ENCODE measurements at places on chromosomes 5 and 9.

DNA sequence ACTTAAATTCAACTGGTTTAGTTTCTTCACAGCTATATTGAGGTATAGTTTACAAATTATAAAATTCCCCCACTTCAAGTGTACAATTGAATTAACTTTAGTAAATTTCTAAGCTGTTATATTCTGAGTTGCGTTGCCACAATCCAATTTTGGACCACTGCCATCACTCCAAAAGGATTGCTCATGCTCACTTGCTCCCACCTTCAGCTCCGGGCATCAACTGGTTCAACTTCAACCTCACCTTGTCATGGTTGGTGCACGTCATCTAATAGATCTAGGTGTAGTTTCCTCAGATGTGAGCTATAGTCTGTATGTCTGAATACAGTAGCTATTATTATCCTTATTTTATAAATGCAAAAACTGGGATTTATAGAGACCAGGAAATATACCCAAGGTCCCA is 942.5 kb upstream of the WWC1 start:
- no peak for DNase-seq

DNA sequence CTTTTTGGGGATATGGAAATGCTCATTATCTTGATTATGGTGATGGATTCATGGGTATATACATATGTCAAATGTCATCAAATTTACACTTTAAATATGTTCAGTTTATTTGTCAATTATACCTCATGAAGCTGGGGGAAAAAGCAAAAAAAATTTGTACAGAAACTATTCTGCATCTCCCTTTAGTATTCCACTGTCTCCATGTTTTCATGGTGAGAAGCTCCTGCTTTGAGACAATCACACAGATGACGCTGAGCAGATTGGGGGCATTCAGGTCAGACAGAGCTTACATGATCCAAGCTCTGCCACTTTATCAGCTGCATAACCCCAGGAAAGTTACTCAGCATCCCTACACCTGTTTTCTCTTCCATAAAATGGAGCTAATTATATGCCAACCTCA is 101.5 kb downstream of the PLPPR1 start:
- DNase-seq = no peak

DNA sequence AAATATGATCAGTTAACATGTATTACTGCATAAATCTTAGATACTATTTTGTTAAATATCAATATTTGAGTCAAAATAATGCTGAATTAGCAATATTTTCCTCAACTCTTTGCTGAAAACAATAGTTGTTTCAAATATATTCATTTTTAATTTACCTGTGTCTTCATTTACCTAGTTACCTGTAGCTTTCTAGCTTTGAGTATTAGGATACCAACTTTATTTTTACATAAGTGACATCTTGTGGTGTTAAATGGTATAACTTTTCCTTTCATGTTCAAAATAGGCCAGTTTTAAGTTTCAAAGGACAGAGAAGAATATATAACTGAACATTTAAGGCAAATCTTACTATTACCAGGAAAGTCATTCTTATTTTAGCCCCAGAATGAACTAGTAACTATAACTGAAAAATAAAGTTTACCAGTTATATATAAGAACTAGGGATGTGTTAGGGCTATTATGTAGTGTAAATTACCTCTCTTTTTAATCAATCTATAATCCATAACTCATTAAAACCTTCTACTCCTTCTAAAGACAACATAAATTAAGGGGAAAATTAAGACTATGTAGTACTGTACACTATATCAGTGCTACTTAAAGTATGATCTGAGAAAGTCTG is 25.3 kb downstream of the AP3B1 start:
- DNase-seq = peak; percentile 10

GRCh38 chr9:128921881-128922763 is 1.3 kb downstream of the PHYHD1 start:
- DNase-seq = no peak

DNA sequence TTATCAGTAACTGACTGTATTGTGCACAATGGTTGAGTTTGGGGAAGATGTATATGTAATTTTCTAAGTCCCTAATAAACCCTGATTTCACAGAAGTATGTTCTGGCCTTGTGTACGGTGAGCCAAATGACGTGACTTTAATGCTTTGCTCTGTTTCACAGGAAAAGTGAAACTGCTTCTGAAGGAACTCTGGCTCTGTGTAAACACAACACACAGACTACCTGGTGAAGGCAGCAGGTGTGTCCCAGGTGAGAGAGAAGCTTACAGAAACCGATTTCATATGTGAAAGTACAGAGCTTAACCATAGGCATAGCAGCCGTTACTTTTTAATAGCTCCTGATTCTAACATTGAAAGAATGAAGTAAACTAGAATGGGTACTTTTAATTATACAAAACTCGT is 31.9 kb downstream of the ICE1 start:
- DNase-seq = no peak

- DNase-seq = no peak
These were observed 232.9 kb upstream of the MVB12B start for GRCh38 chr9:126093771-126094170.

DNA sequence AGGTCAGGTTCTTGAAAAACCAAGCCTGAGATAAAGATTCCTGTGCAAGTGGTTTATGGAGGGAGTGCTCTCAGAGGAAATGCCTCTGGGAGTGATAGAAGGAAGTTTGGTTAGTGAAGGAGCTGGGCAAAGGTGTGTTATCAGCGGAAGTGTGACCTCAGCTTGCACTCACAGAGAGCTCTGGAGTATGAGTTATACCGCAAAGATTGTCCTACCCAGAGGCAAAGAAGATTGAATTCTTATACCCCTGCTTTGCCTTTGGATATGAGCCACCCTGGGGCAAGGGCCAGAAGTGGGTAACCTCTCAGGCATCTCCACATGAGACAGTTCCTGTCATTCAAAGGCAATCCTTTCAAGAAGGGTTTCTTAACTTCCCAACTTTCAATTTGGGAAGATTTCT is 145.6 kb downstream of the MUSK start:
- DNase-seq = peak; percentile 92

DNA sequence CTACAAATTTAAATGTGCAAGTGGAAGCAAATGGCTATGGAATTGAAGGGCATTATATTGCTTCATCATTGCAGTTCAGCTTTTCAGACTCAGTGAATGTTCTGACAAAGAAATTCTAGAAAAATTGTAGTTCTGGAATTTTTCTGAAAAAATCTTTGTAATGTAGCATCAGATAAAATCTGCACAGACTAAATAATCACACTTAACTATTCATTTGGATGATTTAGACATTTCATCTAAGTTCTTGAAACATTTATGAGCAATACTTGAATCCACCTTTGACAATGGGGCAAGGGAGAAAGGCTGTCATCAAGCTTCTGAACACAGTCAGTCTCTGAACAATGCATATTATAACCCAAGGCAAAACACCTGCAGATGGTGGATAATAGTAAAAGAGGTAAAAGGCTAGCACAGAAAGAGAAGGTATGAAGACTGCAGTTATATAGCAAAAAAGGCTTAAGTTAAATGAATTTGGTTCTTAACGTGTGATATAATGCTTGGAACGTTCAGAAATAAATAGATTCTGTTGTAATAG is 1352.0 kb upstream of the NUDT12 start:
- DNase-seq = no peak

DNA sequence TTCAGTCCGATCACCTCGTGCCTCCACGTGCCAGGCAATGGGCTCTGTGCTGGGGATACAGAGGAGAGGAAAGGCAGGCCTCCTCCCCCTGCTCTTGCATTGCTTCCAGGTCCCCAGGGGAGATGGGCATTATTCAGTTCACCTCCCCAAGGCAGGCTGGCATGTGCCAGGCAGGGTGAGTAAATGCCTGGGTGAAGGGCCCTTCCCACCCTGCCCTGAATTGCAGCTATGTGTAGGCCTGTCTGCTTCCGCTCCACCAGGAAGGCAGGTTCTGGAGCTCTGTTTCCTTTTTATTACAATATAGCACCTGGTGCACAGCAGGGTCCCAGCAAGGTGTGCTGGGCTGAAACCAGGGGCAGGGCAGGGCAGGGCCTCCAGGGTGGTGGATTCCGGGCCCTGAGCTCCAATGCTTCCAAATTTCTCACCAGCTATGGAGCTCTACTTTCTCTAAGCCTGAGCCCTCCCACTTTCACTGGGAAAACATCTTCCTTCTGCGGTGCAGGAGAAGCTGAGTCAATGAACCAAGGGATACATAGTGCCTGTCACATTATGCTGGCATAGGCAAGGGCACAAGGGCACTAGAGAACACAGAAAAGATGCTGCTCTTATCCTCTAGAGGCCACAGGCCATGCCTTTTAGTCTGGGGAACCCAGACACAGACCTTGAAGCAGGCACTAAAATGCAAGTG is 42.0 kb downstream of the SHB start:
- DNase-seq = peak; percentile 55

DNA sequence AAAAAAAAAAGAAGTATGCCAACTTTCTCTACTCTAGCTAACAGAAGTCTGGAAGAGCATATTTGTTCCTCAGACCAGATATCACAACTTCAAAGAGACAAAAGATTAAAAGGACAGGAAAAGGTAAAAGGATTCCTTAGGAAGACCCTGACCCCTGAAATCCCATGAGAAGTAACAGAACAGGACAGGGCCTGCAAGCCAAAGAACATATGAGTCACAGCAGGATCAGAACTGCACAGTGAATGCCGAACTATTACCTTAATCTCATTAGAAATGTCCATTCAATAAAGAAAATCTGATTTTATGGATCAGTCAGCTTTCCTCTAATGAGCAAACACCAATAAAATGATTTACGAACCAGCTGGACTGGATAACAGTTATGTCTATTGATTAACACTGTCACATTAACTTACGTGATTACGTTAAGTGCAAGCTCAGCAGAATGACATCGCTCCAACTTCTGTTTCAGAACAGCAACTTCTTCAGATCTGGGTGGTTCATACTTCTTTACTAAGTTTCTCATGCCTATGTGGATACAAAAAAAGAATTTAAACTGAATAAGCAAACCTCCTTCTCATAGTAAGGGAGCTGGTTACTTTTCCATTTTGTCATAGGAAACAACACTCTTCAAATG is 13.6 kb downstream of the CCNH start:
- no peak for DNase-seq

- DNase-seq = no peak
These were observed 142.8 kb downstream of the MAST4 start for GRCh38 chr5:66739021-66739420.

DNA sequence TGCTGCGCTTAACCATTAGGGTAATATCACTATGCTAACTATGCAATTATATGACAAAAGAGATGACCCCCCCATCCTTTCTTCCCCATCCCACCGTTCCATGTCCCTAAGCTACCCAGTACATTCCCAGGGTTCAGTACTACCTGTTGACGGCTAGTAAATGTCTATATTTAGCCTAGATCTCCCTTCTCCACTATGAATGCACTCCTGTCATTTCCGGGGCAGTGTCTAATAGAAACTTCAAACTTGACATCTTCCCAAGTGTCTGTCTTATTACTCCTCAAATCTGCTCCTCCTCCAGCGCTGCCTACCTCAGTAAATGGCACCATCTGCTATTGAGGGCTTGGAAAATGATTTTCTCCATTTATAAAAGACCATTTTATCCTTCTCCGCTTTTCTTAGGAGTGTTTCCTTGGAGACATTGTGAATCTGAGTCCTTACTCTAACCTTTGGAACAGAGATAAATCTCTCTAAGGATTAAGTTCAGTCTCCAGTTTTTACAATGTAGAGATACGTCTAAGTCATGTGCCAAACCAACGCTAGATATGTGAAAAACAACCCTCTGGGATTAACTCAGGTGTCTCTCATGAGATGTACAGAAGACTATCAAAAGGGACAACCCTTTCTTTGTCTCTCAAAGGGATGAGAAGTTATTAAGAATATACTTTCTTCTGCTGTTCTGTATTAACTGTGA is 114.9 kb downstream of the BNC2 start:
- no peak for DNase-seq

DNA sequence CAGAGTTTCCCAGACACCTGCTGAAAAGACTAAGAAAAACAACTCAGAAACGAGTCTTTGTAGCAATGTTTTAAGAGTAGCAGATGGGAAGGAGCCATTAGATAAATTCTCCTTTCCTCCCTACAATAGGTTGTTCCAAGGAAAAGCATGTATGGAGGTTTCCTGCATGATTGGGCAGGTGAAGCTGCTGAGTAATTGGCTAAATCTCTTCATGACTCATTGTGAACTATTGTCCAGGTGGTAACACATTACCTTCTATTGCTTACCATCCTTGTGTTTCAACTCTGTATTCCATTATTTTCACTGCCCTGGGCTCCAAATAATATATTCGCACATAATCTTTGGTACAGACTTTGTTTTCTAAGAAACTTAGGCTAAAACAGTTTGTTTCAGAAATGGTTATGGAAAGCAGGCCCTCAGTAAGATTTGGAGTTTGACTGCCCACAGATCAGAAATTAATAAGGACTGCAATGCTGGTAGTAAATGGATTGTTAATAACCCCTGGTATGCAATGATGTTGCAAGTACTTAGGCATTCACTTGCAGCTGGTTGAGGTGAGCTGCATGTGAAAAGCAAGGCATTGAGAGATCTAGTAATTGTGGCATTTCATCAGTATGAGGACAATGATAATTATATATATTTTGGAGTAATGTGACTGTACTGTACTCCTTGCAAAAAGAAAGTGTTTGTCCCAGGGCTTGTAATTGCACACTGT is 281.4 kb upstream of the VLDLR start:
- no peak for DNase-seq

DNA sequence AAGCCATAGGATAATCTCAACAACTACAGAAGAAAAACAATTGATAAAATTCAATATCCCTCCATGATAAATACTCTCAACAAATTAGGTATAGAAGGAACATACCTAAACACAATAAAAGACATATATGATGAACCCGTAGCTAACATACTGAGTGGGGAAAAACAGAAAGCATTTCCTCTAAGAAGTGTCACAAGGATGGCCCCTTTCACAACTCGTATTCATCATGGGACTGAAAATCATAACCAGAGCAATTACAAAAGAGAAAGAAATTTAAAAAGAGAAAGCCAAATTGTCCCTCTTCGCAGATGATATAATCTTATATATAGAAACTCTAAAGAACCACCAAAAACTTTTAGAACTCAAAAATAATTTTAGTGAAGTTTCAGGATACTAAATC is 146.3 kb upstream of the RGMB start:
- DNase-seq = no peak

- peak; percentile 56 for DNase-seq
These were observed 31.4 kb upstream of the FAT2 start for GRCh38 chr5:151622367-151623088.

- DNase-seq = no peak
These were observed 20.5 kb downstream of the SPINK5 start for GRCh38 chr5:148084269-148084668.

Measured in M059J (cell line).